ENCODE measurements at places on chromosomes 13 and 19. TPM values are rescaled to one million over a fixed set of nuclear protein-coding genes. Genes with fewer than 3 reads are reported as not detected.

The RPS15 gene
- 539 TPM for polyA plus RNA-seq

The KCTD12 gene
- 82.8 TPM for polyA plus RNA-seq

The VMAC gene
- 8.7 TPM for polyA plus RNA-seq

The CNFN gene
- polyA plus RNA-seq: 0.55 TPM

The BRME1 gene
- 6.8 TPM for polyA plus RNA-seq

The MRPL54 gene
- 22.6 TPM for polyA plus RNA-seq

The CALR3 gene
- not detected for polyA plus RNA-seq

The ZNF154 gene
- 42.4 TPM for polyA plus RNA-seq

Data from left kidney (tissue), 8 donors.